ENCODE measurements at places on chromosomes 5 and 9. TPM values are rescaled to one million over a fixed set of nuclear protein-coding genes. Genes with fewer than 3 reads are reported as not detected.

Gene THBS4
- total RNA-seq = 4.7 TPM

Gene DDX4
- 1.0 TPM for total RNA-seq

Gene C9orf40
- total RNA-seq = 17.8 TPM

Gene TMEM174
- not detected for total RNA-seq

Gene KLHL9
- total RNA-seq = 16.9 TPM

Gene MED22
- total RNA-seq = 31.5 TPM

Gene IL12B
- total RNA-seq = not detected

- peaks cover 28% of the 10 kb centered on the region for H3K27me3 ChIP-seq
- H3K4me3 ChIP-seq = no peak overlapping the region
- H3K27ac ChIP-seq = no peak overlapping the region
- DNase-seq = no peak
Measured at GRCh38 chr5:502325-503079, 21.7 kb downstream of the SLC9A3 start.

DNA sequence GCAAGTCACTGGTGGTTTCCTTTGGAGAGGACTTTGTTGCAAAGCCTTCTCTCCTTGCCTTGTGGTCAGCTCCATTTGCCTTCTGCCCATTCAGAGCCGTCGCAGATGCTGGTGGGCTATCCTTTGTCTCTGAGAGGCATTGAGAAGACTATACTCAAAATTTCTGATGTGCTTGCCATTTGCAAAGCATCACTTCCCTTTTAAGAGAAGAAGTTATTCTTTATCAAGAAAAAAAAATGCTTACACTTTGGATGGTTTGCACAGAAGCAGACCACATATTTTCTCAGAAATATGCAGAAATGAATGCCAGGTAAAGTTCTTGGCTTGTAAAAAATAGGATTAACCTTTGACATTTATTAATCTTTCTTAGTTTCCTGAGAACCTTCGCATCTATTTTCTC is 195.8 kb upstream of the KLF4 start:
- no peaks in the 10 kb centered on the region for H3K4me1 ChIP-seq
- no peak for DNase-seq
- no peaks in the 10 kb centered on the region for H3K36me3 ChIP-seq
- H3K27ac ChIP-seq = no peak overlapping the region
- no peak overlapping the region for H3K4me3 ChIP-seq

GRCh38 chr9:16010221-16010620 is 457.4 kb downstream of the CCDC171 start:
- no peak for DNase-seq
- no peaks in the 10 kb centered on the region for H3K27me3 ChIP-seq
- no peaks in the 10 kb centered on the region for H3K4me1 ChIP-seq
- no peak overlapping the region for H3K4me3 ChIP-seq
- H3K36me3 ChIP-seq = peaks cover 2% of the 10 kb centered on the region

DNA sequence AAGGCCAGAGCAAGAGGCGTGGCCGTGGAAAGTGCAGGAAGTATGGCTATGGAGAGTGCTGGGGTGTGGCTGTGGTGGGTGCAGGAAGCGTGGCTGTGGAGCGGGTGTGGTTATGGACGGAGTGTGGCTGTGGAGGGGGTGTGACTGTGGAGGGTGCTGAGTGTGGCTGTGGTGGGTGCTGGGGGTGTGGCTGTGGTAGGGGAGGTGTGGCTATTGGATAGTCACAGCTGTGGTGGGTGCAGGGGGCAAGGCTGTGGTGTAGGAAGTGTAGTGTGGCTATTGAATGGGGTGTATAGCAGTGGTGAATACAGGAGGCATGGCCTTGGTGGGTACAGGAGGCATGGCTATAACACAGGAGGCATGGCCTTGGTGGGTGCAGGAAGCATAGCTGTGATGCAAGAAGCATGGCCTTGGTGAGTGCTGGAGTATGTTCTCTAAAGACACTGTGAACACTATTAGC is 40.8 kb upstream of the SPATA31C2 start:
- H3K4me3 ChIP-seq = no peak overlapping the region
- H3K36me3 ChIP-seq = no peaks in the 10 kb centered on the region
- H3K4me1 ChIP-seq = peaks cover 10% of the 10 kb centered on the region
- no peak overlapping the region for H3K27ac ChIP-seq

Measured in activated T-cell treated with anti-CD3 and anti-CD28 coated beads, Interleukin-2, amount 50 U/mL, for 72 hours (primary cell).